ENCODE measurements at places on chromosomes 7 and 10. TPM values are rescaled to one million over a fixed set of nuclear protein-coding genes. Genes with fewer than 3 reads are reported as not detected.

DNA sequence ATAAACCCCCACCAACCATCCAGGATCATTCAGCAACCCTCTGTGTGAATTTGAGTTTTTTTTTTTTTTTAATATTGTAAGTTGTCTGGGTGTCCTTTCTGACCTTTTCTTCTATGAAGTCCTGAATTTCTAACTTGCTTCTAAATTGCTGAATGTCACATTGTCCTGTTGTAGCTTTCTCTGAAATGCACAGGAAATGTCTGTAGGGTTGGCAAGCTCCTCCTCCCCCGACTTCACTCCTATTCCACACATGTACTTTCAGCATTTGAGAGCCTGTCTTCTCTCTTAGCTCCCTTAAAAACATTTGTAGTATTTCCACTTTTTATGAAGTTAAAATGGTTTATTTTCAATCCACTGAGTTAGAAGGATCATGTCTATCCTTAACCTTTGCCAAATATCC is 3.3 kb upstream of the CNNM2 start:
- H3K27me3 ChIP-seq, result peaks cover 13% of the 10 kb centered on the region
- DNase-seq, result no peak
- no peak overlapping the region for H3K27ac ChIP-seq
- peaks cover 10% of the 10 kb centered on the region for H3K4me1 ChIP-seq

Gene GOLGA7B
- not detected for total RNA-seq

Gene IGF2BP3
- total RNA-seq, result 117 TPM

Gene CRHR2
- total RNA-seq, result not detected

Gene HOXA2
- 2.2 TPM for total RNA-seq

Gene NXPH1
- not detected for total RNA-seq

GRCh38 chr7:47724335-47724982 is 142.5 kb upstream of the TNS3 start:
- peaks cover 2% of the 10 kb centered on the region for H3K27me3 ChIP-seq
- H3K27ac ChIP-seq, result no peak overlapping the region
- no peaks in the 10 kb centered on the region for H3K36me3 ChIP-seq
- peaks cover 9% of the 10 kb centered on the region for H3K4me1 ChIP-seq
- H3K4me3 ChIP-seq, result no peak overlapping the region

DNA sequence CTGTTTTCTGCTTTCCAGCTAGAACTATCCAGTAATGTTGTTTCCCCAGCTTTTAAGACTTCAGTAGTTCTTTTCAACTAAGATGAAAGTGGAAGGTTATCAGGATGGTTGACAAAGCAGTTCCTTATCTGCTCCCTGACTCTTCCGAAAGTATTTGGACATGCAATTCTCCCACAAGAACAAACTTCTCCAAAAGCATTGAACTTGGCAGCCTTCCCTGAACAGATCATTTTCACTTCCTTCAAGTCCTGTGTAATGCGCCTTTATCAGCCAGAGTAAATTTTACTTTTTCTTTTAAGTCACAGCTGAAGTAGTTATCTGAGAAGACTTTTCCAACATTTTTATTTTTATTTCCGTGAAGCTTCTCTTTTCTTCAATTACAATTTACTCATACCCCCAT is 39.7 kb downstream of the CDC14C start:
- no peaks in the 10 kb centered on the region for H3K4me1 ChIP-seq
- no peaks in the 10 kb centered on the region for H3K27me3 ChIP-seq
- no peak overlapping the region for H3K27ac ChIP-seq

- no peak overlapping the region for H3K27ac ChIP-seq
- H3K4me1 ChIP-seq, result no peaks in the 10 kb centered on the region
- H3K36me3 ChIP-seq, result no peaks in the 10 kb centered on the region
- no peak for DNase-seq
- no peak overlapping the region for H3K4me3 ChIP-seq
These were observed 621.9 kb downstream of the ACTR3B start for GRCh38 chr7:153381275-153382040.

- no peak overlapping the region for H3K27ac ChIP-seq
- no peaks in the 10 kb centered on the region for H3K27me3 ChIP-seq
- no peak for DNase-seq
- H3K36me3 ChIP-seq, result no peaks in the 10 kb centered on the region
- no peak overlapping the region for H3K4me3 ChIP-seq
These were observed 392.2 kb upstream of the GALNT17 start for GRCh38 chr7:70739646-70740210.

GRCh38 chr7:83908526-83908925 is 259.6 kb upstream of the SEMA3E start:
- no peaks in the 10 kb centered on the region for H3K27me3 ChIP-seq
- no peak overlapping the region for H3K27ac ChIP-seq
- no peak overlapping the region for H3K4me3 ChIP-seq
- no peaks in the 10 kb centered on the region for H3K4me1 ChIP-seq
- no peaks in the 10 kb centered on the region for H3K36me3 ChIP-seq

Gene SUN3
- not detected for total RNA-seq

Gene AGBL3
- 3.4 TPM for total RNA-seq

Gene FAM25G
- total RNA-seq, result not detected

DNA sequence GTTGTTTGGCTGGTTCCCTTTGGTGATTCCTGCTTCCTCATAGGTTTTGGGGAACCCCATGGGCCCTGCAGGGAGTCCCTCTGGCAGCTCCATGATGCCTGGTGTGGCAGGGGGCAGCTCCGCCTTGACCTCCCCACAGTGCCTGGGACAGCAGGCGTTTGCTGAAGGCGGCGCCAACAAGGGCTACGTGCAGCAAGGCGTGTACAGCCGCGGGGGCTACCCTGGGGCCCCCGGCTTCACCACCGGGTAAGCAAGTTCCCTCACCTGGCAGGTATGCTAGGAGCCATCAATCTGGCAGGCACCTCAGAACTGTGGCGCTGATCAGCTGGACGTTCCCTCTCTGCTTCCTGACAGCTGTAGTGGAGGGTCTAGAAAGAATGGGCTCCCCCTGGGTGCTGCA is 8.3 kb downstream of the ZMIZ2 start:
- no peak overlapping the region for H3K27ac ChIP-seq
- DNase-seq, result no peak
- no peaks in the 10 kb centered on the region for H3K27me3 ChIP-seq
- H3K4me3 ChIP-seq, result no peak overlapping the region
- peaks cover 42% of the 10 kb centered on the region for H3K36me3 ChIP-seq

DNA sequence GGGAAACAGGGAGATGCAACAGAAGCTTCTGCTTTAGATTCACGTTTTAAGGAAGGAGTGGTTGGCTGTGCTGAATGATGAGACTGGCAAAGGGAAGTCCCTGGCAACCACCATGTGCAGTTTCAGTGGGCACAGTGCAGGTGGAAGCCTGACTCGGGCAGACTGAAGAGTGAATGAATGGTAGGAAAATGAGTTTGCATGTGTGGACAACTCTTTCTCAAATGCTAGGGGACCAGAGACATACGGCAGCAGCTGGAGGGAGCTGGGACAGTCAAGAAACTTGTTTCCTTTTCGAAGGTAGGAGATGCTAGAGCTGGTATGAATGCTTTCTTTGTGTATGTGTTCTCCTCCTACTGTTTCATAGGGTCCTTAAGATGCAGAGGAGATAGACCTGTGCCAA is 29.0 kb downstream of the PODXL start:
- no peak overlapping the region for H3K4me3 ChIP-seq
- no peak overlapping the region for H3K27ac ChIP-seq
- H3K4me1 ChIP-seq, result peaks cover 54% of the 10 kb centered on the region

Gene CDC14C
- not detected for total RNA-seq

DNA sequence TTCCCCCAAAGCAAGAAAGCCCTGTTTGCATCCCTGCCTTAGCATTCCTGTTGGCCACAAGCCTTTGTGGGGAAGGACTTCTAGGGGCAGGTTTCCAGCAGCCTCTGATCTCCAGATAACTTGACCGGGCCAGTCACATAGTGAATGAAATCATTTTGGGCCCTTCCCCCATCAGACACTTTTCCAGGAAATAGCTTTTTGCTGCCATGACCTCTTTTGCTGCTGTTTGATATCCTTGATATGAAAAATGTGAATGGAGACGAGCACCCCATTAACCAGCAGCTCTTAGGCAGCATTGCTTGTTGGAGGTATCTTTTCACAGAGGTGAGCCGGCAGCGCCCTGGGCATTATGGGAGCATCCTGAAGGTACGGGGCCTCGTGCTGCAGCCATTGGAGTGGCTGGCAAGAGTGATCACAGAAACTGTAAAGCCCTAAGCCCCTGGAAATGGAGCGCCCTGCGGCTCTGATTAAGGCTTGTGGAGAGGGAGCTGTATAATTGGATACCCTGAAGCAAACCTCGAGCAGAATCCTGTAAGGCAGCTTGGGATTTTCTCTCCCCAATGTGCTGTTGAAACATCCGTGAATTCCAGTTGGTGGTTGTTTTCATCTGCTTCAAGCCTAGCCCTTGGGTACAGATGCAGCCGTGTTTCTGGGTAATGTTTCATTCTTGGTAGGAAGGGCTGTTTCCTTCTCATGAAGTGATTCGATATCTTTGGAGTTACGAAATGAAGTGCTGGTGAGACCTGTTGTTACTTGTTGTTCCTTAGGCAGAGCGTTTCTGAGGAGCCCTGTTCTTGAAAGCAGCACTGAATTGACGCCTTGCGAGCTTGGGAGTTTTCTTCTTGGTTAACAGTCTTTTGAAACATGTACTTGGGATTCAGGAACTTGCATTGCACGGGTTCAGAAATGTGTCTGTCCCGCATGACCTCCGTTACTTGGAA is 179.0 kb downstream of the PTEN start:
- no peaks in the 10 kb centered on the region for H3K36me3 ChIP-seq
- no peaks in the 10 kb centered on the region for H3K4me1 ChIP-seq
- no peak for DNase-seq
- H3K27ac ChIP-seq, result no peak overlapping the region

- H3K27me3 ChIP-seq, result no peaks in the 10 kb centered on the region
- DNase-seq, result peak; percentile 34
- peak overlapping the region; percentile 25 for H3K27ac ChIP-seq
These were observed 45.9 kb downstream of the SVIL start for GRCh38 chr10:29588629-29589421.

- no peaks in the 10 kb centered on the region for H3K27me3 ChIP-seq
- H3K27ac ChIP-seq, result no peak overlapping the region
- no peak for DNase-seq
- H3K4me3 ChIP-seq, result no peak overlapping the region
These were observed 14.4 kb downstream of the MRPL32 start for GRCh38 chr7:42946627-42946950.

Gene CUZD1
- 1.1 TPM for total RNA-seq

Gene SNCG
- total RNA-seq, result 31.4 TPM

Gene PRKG1
- 0.18 TPM for total RNA-seq

Gene GHITM
- total RNA-seq, result 113 TPM

GRCh38 chr7:18013936-18014335 is 13.7 kb downstream of the PRPS1L1 start:
- H3K36me3 ChIP-seq, result no peaks in the 10 kb centered on the region
- H3K4me3 ChIP-seq, result no peak overlapping the region
- H3K4me1 ChIP-seq, result peaks cover 4% of the 10 kb centered on the region
- no peak overlapping the region for H3K27ac ChIP-seq
- no peaks in the 10 kb centered on the region for H3K27me3 ChIP-seq

DNA sequence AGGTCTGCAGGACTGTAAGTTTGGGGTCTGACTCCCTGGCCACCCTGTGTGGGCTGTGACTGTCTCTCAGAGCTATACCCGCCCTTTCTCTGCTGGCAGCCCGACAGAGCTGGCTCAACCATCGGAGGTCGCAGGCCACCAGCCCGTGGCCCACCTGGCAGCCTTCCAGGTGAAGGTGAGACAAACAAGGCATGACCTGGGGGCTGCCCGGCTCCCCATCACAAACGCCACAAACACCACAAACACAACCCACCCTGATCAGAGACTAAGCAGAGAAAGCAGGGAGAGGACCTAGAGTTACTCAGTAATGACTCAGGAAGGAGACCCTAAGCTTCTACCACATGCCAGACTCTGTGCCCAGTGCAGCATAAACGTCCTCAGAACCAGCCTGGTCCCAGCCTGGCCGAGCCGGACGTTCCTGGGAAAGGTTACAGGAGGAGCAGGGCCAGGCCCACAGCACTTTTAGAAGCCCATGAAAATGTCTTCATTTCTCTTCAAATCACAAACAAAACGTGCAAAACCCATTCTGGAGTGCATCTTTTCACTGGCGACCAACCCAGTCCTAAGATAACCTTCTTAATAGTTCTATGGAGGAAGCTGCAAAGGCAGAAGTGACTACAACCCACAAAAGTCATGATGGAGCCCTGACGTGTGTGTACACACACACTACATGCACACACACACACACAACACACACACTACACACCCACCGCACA is 66.8 kb downstream of the MKI67 start:
- no peak overlapping the region for H3K4me3 ChIP-seq
- H3K4me1 ChIP-seq, result peaks cover 30% of the 10 kb centered on the region
- H3K27ac ChIP-seq, result no peak overlapping the region
- H3K36me3 ChIP-seq, result peaks cover 22% of the 10 kb centered on the region

DNA sequence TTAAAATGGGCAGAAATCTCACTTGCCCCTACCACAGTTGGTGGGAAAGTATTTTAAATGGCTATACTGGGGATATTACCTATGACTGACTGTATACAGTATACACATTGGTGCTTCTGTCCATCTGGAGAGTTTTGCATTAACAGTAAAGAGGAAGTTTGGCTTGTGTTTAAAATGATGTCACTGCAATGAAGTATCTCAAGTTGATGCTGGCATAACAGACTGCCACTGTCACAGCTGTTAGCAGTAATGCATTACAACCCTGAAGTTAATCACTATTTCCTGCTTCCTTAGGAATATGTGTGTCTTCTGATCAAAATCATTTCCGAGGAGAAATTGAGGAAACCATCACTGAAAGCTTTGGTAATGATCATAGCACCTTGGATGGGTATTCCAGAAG is 1.9 kb downstream of the DKK1 start:
- peaks cover 52% of the 10 kb centered on the region for H3K4me1 ChIP-seq
- H3K27ac ChIP-seq, result peak overlapping the region; percentile 94

DNA sequence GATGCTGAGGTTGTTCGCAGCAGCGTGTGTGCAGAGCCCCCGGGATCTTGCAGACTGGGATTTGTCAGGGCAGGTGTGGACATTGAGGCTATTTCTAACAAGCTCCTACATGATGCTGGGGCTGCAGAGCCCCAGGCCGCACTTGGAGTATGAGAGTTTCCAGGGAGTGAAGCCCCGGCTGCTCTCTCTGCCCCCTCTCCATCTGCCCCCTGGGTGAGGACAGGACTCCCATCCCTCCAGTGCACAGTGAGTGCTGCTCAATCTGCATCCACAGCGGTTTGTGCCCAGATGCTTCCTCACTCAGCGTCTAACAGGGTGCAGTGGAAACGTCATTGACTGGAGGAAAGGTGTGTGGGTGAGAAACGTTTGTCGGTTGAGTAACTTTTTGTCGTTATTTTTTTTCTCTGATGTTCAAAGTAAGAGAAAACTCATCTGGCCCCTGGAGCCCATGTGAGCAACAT is 25.3 kb downstream of the IL2RA start:
- peaks cover 9% of the 10 kb centered on the region for H3K27me3 ChIP-seq
- no peaks in the 10 kb centered on the region for H3K36me3 ChIP-seq
- H3K27ac ChIP-seq, result no peak overlapping the region
- H3K4me1 ChIP-seq, result no peaks in the 10 kb centered on the region
- no peak for DNase-seq
- H3K4me3 ChIP-seq, result no peak overlapping the region

DNA sequence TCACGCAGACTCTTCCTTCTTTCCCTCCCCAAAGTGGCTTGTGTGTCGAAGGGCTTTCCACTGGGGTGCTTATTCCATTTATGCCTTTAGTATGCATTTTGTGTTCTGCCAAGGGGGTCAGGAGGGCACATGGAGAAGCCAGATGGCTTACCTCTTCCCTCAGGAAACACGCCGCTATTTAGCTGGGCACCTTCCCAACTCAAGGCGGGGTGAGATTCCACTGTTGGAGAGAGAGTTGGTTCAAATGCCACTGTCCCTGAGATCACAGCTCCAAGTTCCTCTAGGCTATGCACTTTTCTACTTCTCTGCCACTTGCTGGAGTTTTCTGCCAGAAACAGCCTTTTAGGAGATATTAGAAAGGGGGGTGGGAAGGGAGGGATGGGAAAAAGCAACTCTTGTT is 1091.8 kb downstream of the LRMDA start:
- H3K27me3 ChIP-seq, result no peaks in the 10 kb centered on the region
- DNase-seq, result peak; percentile 74
- no peaks in the 10 kb centered on the region for H3K4me1 ChIP-seq
- no peaks in the 10 kb centered on the region for H3K36me3 ChIP-seq
- no peak overlapping the region for H3K27ac ChIP-seq
